ENCODE measurements at places on chromosomes 12 and 14.

GRCh38 chr12:622416-622815 lies 40.8 kb downstream of the NINJ2 start:
- DNase-seq, result no peak

- no peak for DNase-seq
Measured at GRCh38 chr14:99255621-99256482, 16.1 kb downstream of the BCL11B start.

DNA sequence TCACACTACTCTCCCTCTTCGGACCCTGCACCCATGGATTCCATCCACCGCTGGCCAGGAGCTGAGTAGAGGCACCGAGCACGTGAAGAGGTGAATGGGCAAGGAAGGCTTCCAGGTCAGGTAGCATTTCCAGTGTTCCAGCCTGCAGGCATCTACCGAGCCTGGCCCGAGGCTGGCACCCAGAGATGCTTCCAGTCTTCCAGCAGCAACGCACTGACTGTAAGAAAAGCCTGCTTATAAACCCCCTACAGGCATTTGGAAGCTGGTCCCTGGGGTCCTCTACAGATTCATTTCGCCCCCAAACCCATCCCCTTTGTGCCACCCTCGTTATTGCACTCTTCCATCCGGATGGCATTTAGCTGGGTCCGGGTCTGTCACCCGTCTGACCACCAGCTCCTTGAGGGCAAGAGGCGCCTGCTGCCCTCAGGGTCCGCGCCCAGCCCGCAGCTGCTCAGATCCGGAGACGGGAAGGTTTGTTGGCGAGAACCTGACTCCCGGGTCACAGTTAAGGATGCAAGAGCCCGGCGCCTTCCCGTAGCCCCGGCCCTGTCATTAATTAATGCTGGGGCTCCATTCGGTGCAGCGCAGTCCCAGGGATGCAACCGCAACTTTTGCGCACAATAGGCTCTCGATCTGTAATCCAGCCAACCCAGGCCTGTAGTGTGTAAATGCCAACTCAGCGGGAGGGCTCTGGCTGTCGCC lies 614 bp upstream of the MARK3 start:
- no peak for DNase-seq

GRCh38 chr12:102479099-102479885 lies 1.1 kb downstream of the IGF1 start:
- no peak for DNase-seq

DNA sequence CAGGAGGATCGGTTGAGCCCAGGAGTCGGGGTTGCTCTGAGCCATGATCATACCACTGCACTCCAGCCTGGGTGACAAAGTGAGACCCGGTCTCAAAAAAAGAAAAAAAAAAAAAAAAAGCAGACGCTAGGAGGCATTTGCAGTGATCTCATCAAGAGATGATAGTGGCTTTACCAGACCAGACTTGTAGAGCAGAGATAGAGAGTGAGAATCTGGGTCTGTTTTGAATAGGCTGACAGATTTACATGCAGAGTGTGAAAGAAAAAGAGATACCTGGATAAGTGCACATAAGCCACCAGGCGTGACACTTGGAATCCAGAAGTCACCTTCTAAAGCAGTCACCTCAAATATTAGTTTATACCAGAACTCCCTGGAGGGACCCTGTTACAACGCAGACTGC lies 21.1 kb upstream of the FLRT2 start:
- DNase-seq, result no peak

- DNase-seq, result no peak
Measured at GRCh38 chr12:110344657-110345056, 58.9 kb downstream of the ANAPC7 start.

DNA sequence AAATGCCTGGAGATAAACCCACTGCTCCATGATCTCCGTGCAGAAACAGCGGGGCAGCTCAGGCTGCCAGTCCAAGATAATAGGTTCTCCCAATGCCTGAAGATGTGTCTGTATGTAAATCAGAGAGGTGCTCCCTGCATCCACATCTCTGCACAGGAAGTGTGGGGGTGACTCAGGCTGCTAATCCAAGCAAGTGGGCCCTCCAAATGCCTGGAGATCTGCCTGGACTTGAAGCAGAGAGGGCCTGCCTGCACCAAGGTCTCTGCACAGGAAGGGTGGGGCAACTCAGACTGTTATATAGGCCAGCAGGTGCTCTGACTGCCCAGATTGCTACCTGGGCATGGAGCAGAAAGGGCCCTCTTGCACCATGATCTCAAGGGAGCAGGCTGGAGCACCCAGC lies 504.7 kb downstream of the LRFN5 start:
- DNase-seq, result no peak

GRCh38 chr14:87076146-87076545 lies 916.8 kb downstream of the GALC start:
- DNase-seq, result no peak

- DNase-seq, result no peak
Measured at GRCh38 chr12:131351319-131352028, 359.4 kb upstream of the SFSWAP start.

- no peak for DNase-seq
Measured at GRCh38 chr14:75372260-75372659, 55.6 kb upstream of the JDP2 start.

- no peak for DNase-seq
Measured at GRCh38 chr14:76701436-76701835, 59.8 kb upstream of the VASH1 start.

DNA sequence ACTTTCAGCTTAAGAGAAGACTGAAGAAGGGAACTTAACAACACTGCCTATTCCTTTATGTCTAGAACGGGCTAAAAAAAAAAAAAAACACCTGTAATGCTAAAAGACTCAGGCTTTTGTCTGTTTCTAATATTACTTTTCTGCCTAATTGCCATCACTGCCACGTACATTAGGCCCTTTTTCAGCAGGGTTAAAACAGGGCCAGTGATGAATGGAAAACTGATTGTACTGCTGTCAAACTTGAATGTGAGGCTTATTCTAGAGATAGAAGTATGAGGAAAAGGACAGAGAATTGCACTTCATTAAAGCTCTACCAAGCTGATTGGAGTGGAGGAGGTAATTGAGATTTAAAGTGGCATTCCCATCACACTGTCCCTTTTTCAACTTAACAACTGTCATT lies 535.8 kb downstream of the PRKD1 start:
- DNase-seq, result no peak

DNA sequence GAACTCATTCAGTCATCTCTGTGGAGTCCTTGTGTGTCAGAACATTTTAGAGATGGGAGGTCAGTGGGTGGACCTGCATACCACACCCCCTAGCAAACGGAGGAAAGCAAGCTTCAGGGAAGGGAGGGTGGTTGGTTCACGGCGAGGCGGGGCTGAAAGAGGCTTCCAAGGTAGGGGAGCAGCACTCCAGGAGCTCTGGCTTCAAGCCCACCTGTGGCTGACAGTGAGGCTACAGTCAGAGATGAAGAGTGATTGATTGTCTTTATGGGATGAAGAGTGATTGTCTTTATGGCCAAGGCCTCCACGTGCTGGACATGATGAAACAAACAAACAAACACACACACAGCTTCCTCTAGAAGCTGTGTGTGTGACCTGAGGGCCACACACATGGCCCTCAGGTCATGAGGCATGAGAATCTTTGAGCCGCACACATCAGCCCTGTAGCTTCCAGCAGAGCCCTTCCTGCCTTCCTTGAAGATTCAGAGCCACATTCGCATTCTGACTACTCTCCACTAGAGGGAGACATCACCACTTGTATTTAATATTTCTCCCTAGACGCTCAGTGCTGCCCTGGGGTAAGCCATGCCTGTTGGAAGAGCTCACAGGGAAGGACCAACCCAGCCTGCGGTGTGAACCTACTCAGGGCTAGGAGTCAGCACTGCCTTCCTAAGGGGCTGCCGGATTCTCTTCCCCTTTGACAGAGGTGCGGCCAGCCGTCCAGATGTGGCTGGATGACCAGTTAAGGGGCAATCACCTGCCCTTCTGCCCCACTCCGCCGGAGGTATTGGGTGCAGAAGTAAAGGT lies 54.4 kb upstream of the KCNA1 start:
- peak; percentile 33 for DNase-seq

DNA sequence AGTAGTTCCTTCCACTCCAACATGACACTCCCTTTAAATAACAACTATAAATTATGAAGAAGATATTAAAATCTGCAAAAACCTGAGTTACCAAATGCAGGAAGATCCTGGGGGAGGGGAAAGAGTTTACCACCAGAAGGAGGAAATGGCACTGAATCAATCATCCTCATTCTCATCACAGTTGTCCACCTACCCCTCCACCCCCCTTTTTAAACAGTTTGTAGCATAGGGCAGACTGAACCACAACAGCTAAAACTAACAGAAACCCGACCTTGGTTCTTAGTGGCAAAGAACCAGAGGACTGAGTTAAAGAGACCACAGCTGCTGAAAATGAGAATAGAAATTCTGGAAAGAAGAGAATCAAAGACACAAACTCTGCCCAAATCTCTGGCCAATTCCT lies 189.5 kb downstream of the MED13L start:
- DNase-seq, result no peak

GRCh38 chr12:107843351-107844311 lies 69.1 kb downstream of the ASCL4 start:
- DNase-seq, result no peak

- DNase-seq, result no peak
Measured at GRCh38 chr12:88057994-88058718, 29.0 kb upstream of the C12orf50 start.

GRCh38 chr12:45331552-45331951 lies 115.7 kb downstream of the ANO6 start:
- no peak for DNase-seq

DNA sequence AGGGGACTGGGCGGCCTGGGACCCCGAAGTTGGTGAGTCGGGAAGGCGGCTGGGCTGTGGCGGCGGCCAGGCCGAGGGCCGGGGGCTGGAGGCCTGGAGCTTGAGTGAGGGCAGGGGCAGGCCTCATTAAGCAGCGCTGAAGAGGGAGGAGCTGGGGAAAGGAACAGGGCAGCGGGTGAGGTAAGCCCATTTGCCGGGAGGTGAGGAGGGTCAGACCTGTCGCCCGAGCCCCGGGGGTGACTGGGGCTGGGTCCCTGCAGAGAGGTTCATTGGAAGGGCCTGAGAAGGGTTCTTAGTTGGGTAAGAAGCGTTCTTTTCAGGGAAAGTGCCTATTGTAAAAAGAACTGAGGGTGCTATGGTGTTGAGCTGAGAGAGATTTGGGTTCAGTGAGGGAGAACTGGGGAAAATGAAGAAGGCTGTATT lies 441 bp downstream of the RAB5B start:
- peak; percentile 13 for DNase-seq

DNA sequence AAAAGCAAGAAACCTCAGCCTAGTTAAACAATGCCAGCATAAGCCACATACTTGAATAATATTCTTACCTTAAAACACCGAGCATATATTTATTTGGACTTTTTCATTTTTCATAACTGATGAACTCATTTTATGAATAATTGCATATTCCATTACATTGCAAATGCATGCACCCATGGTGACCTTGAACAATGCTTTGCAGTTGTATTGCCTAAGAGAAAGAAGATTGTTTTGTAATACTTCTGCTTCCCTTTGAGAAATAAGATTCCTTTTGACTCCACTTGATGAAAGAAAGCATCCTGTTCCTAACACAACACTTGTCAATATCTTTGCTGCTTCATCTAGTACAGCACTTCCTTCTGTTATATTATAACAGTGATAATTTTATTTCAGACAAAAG lies 1182.2 kb downstream of the FLRT2 start:
- no peak for DNase-seq

DNA sequence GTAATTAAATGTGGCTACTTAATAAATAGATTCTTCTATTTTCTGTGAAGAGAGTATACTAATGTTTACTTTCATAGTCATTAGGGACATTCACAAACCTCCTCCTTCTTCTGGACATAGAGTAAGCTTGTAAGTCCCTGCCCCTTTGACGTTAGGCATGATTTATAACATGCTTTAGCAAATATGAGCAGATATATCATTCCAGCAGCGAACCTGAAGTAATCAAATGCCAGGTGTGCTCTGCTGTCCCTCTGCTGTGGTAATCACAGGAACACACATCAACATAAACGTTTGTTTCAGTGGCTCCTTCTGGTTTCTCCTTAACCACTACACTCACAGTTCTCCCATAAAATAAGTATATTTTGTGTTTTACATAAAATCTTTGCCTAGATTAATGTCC lies 961.8 kb downstream of the FLRT2 start:
- DNase-seq, result no peak

DNA sequence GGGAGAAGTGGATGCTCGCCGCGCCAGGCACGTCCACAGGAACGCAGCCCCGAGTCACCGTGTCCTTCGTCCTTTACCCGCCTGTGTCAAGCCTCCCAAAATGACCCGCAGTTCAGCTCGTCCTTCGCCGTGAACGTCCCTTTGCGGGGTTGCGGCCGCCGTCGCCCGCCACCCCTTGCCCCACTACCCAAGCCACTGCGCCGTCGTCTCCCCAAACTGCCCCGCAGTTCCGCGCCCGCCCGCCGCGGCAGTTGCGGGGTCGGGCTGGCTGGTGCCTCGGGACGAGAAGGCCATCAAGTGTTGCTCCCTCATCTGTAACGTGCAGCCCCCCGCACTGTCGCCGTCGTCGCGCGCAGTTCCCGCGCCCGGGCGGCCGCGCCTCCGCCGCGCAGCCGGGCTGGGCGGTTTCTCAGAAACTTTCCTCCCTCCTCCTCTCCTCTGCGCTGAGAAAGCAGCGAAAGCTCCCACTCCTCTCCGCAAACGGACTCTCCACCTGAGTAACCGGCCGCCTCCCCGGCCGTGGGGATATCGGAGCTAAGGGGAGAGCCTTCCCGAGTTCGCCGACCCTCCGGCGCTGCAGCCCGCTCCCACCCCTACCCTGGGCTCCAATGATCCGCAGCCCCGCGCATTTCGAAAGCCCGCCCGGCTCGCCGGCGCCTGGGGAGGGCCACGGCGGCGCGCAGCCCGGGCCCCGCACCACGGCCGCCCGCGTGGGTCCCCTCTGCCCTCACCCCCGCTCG lies 6.7 kb downstream of the CDKN1B start:
- DNase-seq, result peak; percentile 45

- no peak for DNase-seq
Measured at GRCh38 chr14:21106176-21106497, 5.3 kb downstream of the TMEM253 start.

- DNase-seq, result no peak
Measured at GRCh38 chr12:74906224-74906623, 303.4 kb downstream of the KCNC2 start.

GRCh38 chr12:71469258-71469750 lies 29.7 kb downstream of the LGR5 start:
- DNase-seq, result no peak

DNA sequence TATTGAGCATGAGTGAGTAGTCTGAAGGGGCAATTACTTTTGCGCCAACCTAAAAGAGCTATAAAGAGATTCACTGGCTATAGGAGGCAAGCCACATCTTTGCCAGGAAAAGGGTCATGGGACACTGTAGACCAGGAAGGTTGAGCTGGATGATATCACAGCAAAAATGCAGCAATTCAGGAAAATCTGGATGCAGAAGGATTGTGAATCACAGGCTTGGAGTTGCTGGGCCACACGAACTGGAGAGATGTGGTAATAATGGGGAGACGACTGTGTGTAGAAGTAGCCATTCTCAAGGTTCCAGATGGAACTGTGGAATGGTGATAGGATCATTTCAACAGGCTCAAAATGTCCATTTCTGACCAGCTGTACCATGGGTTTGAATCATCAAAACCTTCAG lies 151.4 kb upstream of the DAAM1 start:
- DNase-seq, result no peak

- no peak for DNase-seq
Measured at GRCh38 chr14:69675877-69676416, 64.6 kb downstream of the SUSD6 start.

- DNase-seq, result no peak
Measured at GRCh38 chr12:21941506-21942376, 515 bp upstream of the ABCC9 start.

Measured in stimulated activated CD4-positive, alpha-beta T cell treated with anti-CD3 and anti-CD28 coated beads, Interleukin-12 subunit alpha, Interleukin-12 subunit beta, amount 100 ng/mL, for 4 hours (primary cell).